GM19239 (cell line): ENCODE measurements at places on chromosomes 2 and 18.

DNA sequence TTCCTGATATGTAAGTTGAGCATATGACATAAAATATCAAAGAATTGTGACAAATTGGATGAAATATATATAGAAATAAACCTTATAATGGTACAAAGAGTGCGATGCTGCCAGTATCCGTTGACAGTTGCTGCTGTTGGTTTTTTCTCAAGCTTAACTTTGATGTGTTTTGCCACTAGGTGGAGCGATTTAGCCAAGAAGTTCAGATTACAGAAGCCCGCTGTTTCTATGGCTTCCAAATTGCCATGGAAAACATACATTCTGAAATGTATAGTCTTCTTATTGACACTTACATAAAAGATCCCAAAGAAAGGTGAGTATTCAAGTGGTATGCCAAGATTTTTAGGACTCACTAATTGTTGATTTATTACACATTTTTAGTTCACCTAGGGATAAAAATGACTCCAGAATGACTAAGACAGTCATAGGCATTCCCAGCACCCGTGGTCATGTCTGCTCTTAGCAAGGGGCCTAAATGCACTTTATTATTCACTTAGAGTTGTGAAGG lies 2.1 kb downstream of the RRM2 start:
- no peak for DNase-seq

DNA sequence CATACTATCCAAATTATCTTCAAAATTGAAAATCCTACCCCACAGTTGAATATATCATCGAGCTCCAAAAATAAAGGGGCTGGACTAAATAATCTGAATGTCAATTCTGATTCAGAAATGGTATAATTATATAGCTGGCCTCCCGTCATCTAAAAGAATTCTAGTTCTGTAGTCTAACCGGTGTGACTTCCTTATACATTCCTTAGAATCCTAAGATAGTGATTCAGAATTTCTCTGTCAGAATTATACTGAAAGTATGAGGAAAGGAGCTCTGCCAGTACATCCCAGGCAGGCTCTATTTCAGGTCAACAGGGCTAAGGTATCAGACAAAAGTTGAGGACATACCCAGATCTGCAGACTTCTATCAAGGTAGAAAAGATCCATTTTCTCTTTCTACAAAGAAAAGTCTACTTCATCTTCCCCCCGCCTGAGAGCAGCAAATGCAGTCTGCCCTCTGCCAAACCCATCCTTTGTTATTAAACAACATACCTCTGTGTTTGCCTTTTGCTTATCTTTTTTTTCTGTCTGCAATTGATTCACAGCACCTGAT lies 128.5 kb downstream of the METTL4 start:
- DNase-seq = no peak

- no peak for DNase-seq
These were observed 14.6 kb downstream of the FBXO11 start for GRCh38 chr2:47891369-47892337.

DNA sequence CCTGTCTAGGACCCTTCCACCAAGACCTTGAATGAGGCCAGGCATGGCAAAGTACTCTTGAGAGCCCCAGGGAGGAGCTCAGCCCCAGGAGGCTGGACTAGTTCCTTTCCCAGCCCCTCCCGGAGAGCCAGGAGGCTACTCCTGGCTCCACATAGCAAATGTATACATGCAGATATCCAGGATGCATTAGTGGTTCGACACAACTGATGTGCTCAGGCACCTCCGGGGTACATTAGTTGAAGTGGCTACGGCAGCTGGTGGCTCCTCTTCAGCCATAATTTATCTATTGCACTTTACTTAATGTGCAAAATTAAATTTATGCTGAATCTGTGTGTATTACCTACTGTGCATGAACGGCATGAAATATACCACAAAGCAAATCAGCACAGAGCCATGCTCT lies 182.8 kb upstream of the MEIS1 start:
- DNase-seq = no peak
